ENCODE measurements at places on chromosomes 1 and 21. TPM values are rescaled to one million over a fixed set of nuclear protein-coding genes. Genes with fewer than 3 reads are reported as not detected.

The WNT9A gene
- total RNA-seq: 0.30 TPM

The ACTRT2 gene
- total RNA-seq: not detected

The ZMYM1 gene
- total RNA-seq: 26.3 TPM

The PLA2G2F gene
- not detected for total RNA-seq

The ARHGEF16 gene
- 0.14 TPM for total RNA-seq

The OPRD1 gene
- not detected for total RNA-seq

The NSUN4 gene
- 10.7 TPM for total RNA-seq

The HUNK gene
- total RNA-seq: not detected

The AKR7A3 gene
- 0.28 TPM for total RNA-seq

The ITLN2 gene
- not detected for total RNA-seq

The ATP1A4 gene
- total RNA-seq: not detected

The TEDDM1 gene
- not detected for total RNA-seq

The BRINP3 gene
- total RNA-seq: 0.65 TPM

The OPTC gene
- not detected for total RNA-seq

The MYBPH gene
- total RNA-seq: 0.30 TPM

The SH2D1B gene
- total RNA-seq: not detected

The OR10T2 gene
- not detected for total RNA-seq

The ARHGAP30 gene
- total RNA-seq: 0.05 TPM

The HAPLN2 gene
- 0.14 TPM for total RNA-seq

The VASH2 gene
- 1.4 TPM for total RNA-seq

The PATJ gene
- total RNA-seq: 2.7 TPM

The TOMM20 gene
- total RNA-seq: 83.7 TPM

The TMOD4 gene
- not detected for total RNA-seq

The RGS18 gene
- total RNA-seq: not detected

The EBNA1BP2 gene
- total RNA-seq: 57.9 TPM

The UCK2 gene
- 100 TPM for total RNA-seq

The RAP1GAP gene
- total RNA-seq: 0.89 TPM

The PADI1 gene
- total RNA-seq: 0.18 TPM

The ST6GALNAC5 gene
- 140 TPM for total RNA-seq

The ATP6V0B gene
- 154 TPM for total RNA-seq

The SELE gene
- not detected for total RNA-seq

The OR13G1 gene
- not detected for total RNA-seq

The BMP8B gene
- total RNA-seq: not detected

The SELENBP1 gene
- total RNA-seq: 14.6 TPM
